Lung (tissue), 17 donors: ENCODE measurements at places on chromosomes 12 and 14. TPM values are rescaled to one million over a fixed set of nuclear protein-coding genes. Genes with fewer than 3 reads are reported as not detected.

- no peak for DNase-seq
These were observed 1128.6 kb downstream of the SLC16A7 start for GRCh38 chr12:60724475-60724874.

GRCh38 chr12:55692631-55693322, 14.9 kb downstream of the ITGA7 start:
- no peak for DNase-seq

GRCh38 chr14:35806006-35806907, 2.8 kb downstream of the RALGAPA1 start:
- DNase-seq: peak; percentile 5

GRCh38 chr14:95257521-95257920, 62.2 kb downstream of the CLMN start:
- no peak for DNase-seq

KLHL33 gene
- 0.25 TPM for total RNA-seq
